ENCODE measurements at places on chromosomes 7 and 10. TPM values are rescaled to one million over a fixed set of nuclear protein-coding genes. Genes with fewer than 3 reads are reported as not detected.

DNA sequence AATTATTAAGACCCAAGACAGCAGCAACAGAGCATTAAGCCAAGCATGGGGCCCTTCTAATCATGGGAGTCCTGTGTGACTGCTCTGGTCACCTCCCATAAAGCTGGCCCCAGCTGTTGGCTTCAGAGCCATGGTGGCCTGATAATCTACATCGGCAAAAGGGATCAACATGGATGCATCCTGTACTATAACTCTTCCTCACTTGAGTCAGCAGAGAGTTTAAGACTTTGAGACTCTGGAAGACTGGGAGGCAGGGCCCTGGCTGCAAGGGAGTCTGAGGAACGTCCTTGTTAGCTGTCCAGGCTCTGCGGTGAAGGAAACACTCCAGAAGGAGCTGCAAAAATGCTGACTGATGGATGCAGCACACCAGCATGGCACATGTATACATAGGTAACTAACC, 95.0 kb upstream of the KIAA1217 start:
- no peak for DNase-seq

DNA sequence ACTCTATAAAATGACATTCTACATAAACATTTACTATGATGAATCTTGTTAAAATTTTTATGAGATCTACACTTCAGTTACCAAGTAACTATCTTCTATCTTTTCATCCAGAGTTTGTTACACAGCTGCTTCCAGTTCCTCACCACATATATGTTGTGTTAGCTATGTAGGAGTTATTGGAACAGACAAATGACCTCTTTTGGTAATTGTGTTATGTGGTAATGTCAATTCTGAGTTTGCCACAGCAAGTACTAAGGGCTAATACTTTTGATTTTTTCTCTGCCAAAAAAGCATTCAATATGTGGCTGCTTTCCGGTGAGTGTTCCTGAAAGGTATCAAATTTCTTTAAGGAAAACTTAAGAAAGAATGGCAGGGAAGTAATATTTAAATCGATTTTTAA, 573.9 kb upstream of the PCDH15 start:
- DNase-seq = no peak

DNA sequence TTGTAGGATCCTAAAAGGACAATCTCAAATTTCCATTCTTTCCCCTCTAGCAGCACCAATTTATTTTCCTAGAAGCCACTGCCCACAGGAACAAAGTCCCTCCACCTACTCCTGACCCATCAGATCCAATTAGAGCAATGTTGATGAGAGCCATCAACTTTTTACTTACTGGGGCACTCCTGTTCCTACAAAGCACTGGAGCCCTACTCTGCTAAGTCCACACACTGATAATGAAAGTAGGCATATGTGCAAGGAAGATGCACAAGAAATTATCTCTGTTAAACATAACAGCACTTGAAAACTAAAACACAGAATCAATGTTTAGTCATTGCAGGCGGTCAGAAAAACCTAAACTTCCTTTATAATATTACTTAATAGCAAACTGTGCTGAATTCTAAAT, 3.6 kb downstream of the HERPUD2 start:
- no peak for DNase-seq

DNA sequence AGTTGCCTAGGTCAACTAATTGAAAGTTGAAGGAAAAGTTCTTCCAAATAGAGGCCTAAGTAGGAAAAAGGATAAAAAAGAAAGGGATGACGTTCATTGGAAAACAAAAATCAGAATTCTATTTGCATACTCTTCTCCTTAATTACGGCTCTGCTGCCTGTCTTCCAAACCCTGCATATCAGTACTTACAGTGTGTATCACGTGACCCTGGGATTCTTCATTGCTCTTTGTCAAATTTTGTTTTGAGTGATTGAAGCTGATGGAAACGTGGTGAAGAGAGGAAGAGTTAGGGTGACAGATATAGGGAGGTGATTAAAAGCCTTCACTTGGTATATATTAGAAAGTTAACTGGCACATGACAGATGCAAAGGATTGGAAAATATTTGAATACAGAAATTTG, 97.9 kb downstream of the ZNF92 start:
- DNase-seq = no peak

DNA sequence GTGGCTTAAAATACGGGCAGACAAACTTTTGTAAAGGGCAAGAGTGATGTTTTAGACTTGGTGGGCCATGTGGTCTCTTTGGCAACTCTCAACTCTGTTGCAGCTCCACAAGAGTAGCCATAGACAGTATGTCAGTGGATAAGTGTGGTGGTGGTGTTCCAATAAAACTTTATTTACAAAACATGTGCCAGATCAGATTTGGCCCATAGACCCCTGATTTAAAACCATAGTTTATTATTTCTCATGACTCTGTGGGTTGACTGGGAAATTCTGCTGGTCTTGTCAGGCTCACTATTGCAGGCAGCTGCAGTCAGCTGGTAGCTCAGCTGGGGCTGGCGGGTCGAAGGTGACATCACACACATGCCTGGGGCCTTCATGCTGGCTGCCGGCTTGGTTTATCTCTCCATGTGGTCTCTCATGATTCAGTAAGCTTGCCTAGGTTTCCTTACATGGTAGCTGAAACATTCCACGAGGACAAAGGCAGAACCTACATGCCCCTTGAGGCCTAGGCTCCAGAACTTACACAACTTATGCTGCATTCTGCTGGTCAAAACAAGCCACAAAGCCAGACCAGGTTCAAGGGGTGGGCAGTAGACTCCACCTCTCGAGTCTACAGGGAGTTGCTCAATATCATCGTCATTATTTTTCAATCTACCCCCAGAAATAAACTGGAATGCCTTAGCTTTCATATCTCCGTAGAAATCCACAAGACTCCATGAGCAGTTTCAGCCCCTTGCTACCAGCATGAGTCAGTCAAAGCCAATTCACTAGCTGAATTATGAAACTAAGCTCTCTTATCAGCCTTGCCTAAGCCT, 245.7 kb downstream of the WDR11 start:
- no peak for DNase-seq

GRCh38 chr7:100866729-100867039, 503 bp upstream of the TRIP6 start:
- DNase-seq = no peak

- DNase-seq = no peak
Measured at GRCh38 chr10:121864168-121864567, 63.7 kb downstream of the ATE1 start.

DNA sequence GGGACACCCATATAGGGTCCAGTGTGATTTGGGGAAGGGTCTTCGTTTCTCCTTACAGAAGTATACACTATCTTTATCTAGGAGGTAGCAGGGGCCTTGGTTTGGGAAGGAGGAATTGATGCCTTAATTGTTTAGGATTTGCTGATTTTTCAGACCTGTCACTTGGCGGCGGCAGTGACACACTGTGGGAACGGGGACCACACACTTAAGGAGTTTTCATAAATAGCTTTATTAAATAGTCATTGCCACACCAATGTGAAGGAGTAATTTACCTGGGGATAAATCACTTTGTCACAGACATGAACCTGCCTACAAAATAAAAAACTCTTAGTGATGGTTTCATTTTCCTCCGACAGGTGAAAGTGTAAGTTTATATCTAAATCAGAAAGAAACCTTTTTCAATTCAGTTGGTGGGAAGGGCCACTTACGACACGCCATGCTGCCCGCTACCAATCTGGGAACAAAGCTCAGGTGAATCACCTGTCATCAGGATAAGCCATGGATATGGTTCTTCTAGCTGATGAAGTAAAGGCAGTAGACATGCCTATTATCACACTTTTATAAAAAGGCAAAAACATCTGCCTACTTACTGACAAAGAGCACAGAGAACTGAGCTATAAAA, 12.3 kb upstream of the ENO4 start:
- DNase-seq = no peak

DNA sequence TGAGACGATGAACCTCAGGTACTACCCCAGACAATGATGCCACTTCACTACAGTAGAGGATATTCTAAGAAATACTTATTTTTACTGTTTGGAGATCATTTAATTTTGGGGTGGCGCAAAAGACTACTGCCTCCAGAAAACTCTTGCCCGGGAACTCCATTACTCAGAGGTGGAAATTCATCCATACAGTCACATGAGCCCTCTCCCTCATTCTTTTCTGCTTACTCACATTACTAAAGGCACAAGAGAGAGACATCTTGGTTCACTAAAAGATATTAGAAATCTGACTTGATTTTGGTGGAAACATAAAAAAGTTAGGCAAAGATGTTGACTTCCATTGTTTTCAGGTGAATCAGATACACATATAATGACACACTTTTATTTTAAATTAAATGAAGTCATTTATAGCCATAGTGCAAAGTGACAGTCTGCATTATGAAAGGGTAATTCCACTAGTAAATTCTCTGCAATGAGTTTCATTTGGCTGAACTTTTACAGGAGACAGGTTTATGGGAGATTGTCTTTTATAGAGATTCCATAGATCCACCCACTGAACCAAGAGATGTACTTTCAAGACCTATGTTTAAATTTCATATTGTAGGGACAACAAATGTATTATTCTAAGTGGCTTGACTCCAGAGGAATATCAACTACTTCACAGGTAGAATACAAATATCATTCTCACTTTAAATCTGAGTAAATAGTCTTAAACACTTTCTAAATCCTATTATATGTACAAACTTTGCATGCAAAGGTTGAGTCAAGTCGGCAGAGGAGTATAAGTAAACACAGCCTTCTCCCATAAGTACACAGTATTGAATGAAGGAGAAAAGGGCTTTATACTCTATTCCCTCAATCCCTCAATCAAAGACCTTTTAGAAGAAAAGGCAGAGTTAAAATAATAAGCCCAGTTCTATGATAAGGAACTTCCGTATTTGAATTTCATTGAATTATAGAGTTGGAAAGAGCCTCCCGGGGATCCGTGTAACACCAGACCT, 18.8 kb downstream of the NEBL start:
- no peak for DNase-seq

- DNase-seq = no peak
Measured at GRCh38 chr7:138726288-138726687, 25.1 kb upstream of the SVOPL start.

DNA sequence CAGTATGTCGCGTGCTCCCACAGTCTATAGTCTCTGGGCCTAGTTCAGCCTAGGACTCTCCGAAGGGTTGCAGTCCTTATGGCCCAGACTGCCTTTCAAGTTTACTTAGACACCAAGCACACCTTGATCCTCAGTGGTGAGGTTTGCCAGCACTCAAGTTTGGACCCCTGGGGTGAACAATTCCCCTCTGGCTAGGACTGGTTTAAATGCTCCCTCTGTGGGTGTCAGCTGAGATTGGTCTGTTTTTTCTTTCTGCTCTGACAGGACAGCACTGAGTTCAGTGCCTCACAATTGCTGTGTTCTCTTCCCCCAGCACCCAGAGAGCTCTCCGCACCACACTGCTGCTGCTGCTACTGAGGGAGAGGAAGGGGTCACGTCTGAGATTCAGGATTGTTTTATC, 31.9 kb upstream of the AGR3 start:
- no peak for DNase-seq

GRCh38 chr10:129849853-129850252, 114.2 kb downstream of the EBF3 start:
- no peak for DNase-seq

GRCh38 chr10:131174211-131174565, 137.3 kb downstream of the TCERG1L start:
- DNase-seq = no peak

GRCh38 chr7:51593628-51594027, 277.0 kb upstream of the COBL start:
- DNase-seq = no peak

DNA sequence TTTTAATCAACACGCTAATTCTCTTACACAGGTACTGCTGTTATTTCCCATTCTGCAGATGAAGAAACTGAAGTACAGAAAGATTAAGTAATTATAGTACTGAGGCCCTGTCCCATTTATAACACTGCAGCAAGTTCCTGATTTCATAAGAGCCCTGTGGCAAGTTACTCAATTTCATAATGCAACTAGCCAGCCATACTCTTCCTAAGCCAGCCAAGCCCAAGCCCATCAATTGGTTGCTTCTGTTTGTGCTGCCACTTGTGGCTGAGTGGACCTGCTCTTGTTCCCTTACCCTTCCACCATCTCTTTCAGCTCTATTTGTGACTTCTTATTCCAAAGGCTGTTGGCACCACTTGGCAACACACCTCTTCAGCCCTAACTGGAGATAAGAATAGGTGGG, 19.7 kb upstream of the PRPF18 start:
- DNase-seq = no peak

DNA sequence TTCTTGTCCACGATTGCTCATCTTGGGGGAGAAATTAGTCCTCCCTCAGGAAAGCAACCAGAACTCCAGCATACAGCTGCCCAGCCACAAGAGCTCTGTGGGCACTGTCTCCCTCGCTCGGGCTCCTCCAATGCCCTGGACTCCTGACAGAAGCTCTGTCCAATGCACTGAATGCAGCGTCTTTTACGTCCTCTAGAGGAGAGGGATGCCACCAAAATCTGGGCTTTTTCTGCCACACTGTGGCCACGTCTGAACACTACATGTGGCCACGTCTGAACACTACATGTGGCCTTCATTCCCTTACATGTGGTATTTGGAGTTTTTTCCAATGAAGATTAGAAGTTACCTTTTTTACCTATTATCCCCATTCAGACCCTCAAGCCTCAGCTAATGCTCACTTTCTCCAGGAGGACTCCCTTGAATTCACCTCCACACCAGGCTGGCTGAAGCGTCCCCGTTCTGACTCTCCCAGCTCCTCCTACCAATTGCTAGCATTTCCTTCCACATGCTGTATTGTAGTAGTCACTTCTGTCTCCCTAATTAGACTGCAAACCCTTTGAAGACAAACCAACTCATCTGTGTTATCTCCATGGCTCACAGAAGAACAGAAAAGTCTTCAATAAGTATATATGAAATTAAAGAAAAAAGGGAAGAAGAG, 134.3 kb upstream of the PDE1C start:
- peak; percentile 77 for DNase-seq

DNA sequence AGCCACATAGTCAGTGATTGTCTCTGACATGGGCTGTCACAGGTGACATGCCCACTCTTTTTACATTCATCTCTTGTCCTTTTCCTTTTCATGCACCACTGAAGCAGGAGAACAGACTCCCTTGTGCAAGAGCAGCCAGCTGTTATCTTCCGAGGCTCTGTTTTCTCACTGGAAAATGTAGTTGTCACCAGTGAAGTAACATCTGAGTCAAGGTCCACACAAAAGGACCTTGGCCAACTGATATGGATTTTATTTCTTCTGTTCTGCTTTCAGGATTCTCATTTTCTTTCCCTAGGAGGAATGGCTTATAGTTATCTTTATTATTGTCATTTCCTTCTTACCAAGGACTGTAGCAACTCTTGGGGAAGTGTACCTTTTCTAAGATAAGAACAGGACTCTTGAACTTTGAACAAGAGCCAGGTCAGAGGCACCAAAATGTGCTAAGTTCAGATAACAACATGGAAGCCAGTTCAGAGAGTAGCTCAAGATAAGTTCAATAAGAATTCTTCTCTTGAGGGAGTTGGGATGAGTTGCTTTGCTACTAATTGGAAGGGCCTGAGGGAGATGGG, 22.7 kb downstream of the AVPI1 start:
- no peak for DNase-seq

- no peak for DNase-seq
Measured at GRCh38 chr7:157485361-157485831, 148.6 kb downstream of the DNAJB6 start.

- DNase-seq = no peak
Measured at GRCh38 chr10:67242528-67242927, 316.7 kb downstream of the LRRTM3 start.

GRCh38 chr10:113069595-113069994, 119.5 kb downstream of the TCF7L2 start:
- peak; percentile 89 for DNase-seq

- DNase-seq = no peak
Measured at GRCh38 chr10:64732372-64732957, 1211.3 kb downstream of the REEP3 start.

Gene SPAM1
- not detected for total RNA-seq

Gene DBF4
- 20.3 TPM for total RNA-seq

Gene BEND7
- 3.1 TPM for total RNA-seq

Gene NPTX2
- total RNA-seq = under 0.01 TPM

Gene HTR5A
- not detected for total RNA-seq

Gene RSBN1L
- 14.7 TPM for total RNA-seq

Gene XRCC2
- total RNA-seq = 5.6 TPM
